ENCODE measurements at places on chromosomes 12 and 14.
A peak's percentile ranks its signal among the peaks of the same experiment; 100 is the strongest.

DNA sequence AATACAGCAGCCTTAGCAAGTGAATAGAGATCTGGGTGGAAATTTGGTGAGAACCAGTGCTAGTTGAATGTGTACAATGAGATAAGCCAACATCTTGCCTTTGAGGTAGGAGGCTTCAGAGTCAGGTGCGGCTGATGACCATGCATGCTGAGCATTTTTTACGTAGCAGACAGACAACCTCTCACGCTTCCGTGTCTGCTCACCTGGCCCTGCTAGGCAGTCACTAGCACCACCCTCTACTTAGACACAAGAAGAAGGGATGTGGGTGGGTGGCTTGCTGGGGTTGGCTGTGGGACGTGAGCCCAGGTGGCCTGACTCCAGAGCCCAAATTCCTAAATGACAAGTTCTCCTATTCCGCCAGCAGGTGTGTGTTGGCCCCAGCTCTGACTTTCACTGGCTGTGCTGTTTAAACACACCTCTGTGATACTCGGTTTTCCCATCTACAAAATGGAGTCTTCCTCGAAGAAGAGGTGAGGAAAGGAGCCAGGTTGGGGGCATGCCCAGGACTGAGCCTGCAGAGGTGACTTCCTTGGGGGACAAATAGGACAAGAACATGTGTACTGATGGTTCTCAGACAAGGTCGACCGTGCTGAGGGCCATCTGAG lies 57.8 kb upstream of the BCL11B start:
- no peak for DNase-seq

GRCh38 chr12:76480796-76481195 lies 78.8 kb downstream of the OSBPL8 start:
- DNase-seq: no peak

GRCh38 chr14:61145903-61146481 lies 135.1 kb downstream of the TMEM30B start:
- peak; percentile 58 for DNase-seq

- peak; percentile 85 for DNase-seq
These were observed 388.6 kb downstream of the RAD51B start for GRCh38 chr14:68208218-68208617.

DNA sequence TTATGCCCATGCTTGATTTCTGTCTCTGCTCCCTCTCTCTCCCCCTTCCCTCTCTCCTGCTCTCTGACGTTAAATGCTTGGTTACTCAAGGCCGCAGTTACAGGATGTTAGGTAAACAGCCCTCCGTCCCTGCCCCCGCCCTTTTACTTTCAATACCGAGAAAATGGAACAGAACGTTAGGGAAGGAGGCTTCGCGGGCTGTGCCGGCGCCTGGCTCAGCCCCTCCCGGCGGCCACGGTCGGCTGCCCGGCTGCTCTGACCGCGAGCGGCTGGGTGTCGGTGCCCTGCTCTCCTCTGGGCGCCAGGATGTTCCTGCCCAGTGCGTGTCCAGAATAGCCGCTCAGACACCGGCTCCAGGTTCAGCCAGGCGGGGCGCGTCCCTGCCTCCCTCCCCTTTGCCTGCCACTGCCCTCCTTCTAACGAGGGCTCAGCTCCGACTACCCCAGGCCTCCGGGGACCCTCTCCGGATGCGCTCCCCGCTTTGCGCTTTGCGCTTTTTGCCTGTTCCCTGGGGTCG lies 166.1 kb downstream of the ADCK1 start:
- no peak for DNase-seq

DNA sequence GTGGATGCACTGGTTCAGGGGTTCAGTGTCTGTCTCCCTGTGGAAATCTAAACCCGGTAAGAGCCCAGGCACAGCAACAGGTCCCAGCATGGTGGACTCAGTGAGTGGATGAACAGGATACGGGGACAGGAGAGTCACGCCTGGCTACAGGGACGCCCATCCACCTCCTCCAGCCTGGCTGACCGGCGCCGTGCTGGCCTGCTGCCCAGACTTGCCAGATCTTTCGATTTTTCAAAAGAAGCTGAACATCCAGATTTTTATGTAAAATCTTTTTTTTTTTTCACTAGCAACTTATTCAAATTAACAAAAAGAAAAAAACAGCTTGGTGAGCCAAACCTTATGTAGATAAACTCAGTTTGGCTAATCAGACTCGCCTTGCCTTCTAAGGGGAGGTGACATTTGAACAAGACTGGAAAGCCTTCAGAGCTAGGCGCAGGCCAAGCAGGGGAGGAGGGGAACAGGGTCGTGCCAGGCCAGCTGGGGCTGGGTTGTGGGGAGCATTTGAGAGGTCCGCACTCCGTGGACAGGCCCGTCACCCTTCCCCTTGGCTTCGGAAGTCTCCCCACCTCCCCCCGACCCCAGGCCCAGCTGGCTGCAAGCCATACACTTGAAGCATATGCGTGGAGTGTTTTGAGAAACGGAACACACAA lies 87.8 kb upstream of the NCOR2 start:
- DNase-seq: no peak

DNA sequence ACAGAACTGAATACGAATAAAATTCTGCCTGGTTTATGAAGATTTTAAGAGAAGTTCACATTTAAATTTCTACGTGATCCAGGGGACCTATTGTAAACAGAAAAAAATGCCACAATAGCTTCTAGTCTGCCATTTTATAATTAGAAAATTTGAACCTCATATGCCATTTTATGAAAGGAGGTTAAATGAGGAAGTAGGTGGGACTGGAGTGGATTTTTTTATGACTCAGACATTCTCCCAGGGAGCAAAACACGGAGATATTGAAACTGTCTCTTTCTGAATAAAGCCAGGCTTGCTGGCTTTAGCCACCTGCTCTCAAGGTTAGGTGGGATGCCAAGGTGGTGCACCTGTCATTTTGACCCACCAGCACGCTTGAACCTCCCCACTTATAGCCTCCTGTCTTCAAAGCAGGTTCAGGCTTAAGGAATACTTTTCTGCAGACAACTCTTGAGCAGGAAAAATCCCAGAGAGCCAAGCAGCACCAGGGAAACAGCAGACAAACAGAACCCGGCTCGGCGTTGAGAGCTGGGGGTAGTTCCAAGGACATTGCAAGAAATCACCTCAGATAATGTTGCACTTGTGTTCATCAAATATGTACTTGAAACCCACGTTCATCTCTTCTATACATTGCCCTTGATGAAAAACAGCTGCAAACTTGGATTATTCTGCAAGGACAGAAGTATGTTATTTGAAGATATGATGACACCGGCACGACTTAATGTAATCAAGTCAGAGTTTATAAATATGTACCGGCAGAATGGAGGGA lies 203.7 kb downstream of the PPM1H start:
- no peak for DNase-seq

DNA sequence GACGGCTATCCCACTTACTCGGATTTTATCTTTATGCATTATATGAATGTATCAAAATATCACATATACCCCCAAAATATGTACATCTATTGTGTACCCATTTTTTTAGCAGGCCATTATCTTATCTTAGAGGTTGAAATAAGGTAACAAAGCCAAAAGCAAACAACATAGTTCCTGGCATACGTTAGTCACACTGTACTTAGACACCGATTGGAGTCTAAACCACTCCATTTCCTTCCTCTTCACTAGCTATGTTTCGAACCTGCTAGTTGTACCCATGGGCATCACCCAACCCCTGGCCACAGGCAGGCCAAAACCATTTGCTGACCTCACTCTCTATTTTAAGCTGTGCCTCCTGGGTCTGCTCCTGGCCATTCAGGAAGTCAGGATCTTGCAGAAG lies 66.3 kb downstream of the GRIN2B start:
- no peak for DNase-seq

DNA sequence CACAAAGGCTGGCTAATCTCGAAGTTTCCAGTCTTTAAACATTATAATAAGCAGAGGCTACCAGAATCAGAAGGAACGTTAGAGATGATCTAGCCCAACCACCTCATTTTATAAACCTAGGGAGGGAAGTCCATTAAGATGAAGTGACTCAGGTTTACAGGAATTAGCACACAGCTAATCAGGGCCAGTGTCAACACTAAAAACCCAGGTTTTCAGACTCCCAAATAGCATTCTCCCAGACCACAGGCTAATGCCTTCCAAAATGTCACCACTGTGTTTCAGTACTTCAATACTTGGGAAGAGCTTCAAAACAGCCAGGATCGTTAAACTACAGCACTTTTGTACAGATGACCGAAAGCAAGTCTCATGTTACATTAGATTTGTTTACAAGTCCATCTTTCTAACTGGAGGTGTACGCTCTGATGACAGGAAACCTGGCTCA lies 89.2 kb downstream of the FOXN3 start:
- no peak for DNase-seq

DNA sequence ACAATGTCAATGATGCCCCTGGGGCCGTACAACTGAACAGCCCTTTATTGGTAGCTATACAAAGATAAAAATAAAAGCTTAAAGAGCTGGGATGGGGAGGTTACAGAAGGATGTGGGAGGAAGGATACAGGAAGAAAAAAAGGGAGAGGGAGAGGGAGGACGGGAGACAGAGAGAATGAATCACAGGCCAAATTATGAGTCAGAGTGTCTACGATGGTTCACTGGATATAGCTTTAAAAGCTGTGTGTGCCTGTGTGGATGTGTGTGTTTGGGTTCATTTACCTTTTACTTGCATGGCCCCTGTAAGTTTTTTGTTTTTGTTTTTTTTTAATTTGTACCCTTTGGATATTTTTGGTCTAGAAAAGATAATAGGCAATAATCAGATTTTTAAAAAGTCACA lies 111.9 kb downstream of the CCDC60 start:
- DNase-seq: peak; percentile 1

- no peak for DNase-seq
These were observed 486.3 kb upstream of the CCDC196 start for GRCh38 chr14:65999865-66000264.

- no peak for DNase-seq
These were observed 173.1 kb downstream of the APAF1 start for GRCh38 chr12:98818239-98818638.

GRCh38 chr12:23703051-23703450 lies 246.4 kb downstream of the SOX5 start:
- no peak for DNase-seq

DNA sequence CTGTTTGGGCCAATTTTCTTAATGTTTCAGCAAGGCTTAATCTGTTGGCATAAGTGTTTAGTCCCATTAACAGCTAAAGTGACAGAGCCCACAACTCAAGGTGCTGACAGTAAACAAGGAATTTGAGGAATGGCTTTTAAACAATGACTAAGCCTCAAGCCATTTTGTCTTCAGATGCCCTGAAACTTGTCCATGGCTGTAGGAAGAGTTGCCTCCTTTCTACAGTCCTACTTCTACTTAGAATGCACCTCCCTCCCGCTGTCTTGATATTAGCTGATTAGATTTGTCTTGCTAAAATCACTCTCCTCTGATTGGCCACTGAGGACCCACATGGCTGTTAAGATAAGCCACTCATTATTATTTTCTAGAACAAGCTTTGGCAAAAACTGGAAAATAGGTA lies 188.4 kb upstream of the OTX2 start:
- DNase-seq: no peak

DNA sequence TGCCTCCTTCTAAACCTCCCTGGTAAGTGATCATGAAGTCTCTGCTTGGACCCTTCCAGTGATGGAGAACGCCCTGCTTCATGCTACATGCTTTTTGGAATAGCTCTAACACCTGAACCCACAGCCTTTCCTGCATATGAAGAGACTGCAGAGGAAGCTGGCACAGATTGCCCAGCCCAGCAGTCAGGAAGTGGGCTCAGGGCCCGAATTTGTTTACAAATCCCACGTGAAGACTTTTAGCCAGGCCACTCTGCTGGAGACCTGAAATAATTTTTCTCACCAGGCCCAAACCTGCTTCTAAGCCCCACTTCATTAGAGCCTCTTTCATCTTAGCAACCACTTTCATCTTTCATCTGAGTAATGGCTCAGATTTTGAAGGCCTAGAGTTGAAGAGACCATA lies 22.9 kb downstream of the RTN1 start:
- no peak for DNase-seq

DNA sequence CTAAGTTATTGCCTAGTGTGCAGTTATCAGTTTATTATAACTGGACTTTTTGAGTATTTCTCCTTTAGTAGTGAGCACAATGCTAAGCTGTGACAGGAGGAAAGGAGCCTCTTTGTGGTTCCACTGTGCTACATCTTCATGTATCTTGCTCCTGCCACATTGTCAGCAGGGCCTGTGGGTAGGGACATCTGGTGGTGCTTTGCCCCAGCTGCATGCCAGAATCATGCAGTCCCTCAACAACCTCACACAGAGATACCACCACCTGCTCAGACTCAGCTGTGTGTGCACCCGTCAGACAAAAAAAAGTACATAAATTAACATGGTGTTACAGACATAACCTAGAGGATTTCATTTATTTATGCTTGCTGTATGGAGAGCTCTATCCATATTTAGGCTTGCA lies 51.1 kb downstream of the MIS18BP1 start:
- no peak for DNase-seq

GRCh38 chr12:107092669-107093416 lies 506 bp downstream of the CRY1 start:
- no peak for DNase-seq

- peak; percentile 71 for DNase-seq
These were observed 602 bp downstream of the APEX1 start for GRCh38 chr14:20455355-20456300.

DNA sequence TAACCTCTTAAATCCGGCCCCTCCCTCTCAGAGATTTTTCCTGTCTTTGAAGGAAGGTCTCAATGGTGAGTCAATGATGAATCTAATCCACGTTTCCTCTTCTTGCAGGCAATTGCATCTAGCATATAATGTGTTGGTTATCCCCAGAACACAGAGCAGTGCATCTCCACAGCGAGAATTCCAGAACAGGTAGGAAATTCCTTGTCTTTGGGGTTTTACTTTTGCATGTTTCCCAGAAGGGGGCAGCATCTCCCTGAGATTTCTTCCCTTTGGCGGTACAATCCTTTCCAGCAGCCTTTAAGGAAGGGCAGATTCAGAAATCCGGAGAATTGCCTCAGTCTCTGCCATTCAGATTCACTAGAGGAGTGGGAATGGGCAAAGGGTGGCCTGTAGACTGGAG lies 128.0 kb downstream of the KCNA5 start:
- peak; percentile 50 for DNase-seq

DNA sequence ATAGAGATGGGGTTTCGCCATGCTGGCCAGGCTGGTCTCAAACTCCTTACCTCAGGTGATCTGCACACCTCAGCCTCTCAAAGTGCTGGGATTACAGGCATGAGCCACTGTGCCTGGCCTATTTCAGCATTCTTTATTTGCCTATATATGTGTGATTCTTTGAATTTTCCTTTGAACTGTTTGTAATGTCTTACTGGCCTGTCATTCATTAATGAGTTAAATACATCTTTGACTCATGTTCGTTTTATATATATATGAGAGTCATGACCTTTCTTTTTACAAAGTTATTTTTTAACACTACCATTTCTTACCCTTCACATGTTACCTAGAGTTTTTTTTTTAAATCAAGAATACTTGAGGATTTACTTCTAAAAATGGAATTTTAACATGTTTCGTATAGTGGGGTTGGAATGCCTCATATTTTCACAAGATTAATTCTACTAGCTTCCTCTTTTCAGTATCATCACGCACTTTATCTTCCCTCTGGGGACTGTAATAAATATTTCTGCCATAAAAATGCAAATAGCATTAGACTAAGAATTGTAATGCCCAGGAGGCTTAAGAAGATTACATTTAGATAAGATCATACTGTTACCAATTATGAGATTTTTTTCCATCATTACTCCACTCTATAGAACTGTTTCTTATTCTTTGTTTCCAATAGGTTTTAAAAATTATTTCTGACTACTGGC lies 66.7 kb downstream of the NTN4 start:
- no peak for DNase-seq

- DNase-seq: no peak
These were observed 50.0 kb upstream of the ATF7IP start for GRCh38 chr12:14315501-14315900.

All from stromal cell of bone marrow (primary cell).